Stimulated activated CD4-positive, alpha-beta T cell treated with anti-CD3 and anti-CD28 coated beads, Interleukin-2, amount 100 ng/mL, for 24 hours (primary cell): ENCODE measurements at places on chromosomes 1 and 21.
A peak's percentile ranks its signal among the peaks of the same experiment; 100 is the strongest.

DNA sequence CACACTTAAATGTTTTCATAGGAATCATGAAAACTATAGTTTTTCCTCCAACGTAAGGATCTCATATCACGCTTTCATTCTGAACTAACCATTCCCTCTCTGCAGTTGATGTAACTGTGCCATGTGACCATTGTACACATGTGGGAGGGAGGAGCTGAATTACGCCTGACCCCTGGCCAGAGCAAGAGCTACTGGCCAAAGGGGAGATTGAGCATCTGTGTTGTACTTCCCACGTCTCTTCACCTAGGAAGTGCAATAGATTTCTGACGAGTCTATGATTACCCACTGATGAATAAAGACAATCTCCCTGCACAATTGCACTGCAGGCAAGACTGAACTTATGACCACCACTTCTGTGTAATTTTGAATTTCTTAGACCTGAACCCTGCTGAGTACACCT, 24.0 kb downstream of the PTPRC start:
- DNase-seq, result no peak

DNA sequence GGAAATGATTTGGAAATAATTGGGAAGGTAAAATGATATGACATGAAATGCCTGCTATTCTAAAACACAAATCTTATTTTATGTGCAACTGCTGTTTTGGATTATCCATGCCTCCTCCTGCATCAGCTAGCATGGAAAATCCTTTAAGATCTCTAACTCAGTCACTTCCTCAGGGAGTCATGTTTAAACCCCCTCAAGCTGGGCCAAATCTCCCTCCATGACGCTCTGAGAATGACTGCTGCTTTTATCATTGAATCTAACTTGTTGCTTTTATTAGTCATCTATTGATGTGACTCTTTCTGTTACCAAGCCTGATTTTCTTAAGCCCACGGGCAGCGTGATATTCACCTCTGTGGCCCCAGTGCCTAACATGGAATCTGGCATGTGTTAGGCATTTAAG, 324.8 kb downstream of the DISC1 start:
- no peak for DNase-seq

GRCh38 chr1:204923626-204924012, 53.0 kb downstream of the NFASC start:
- no peak for DNase-seq

- no peak for DNase-seq
Observed at GRCh38 chr1:216057063-216057462, 366.2 kb downstream of the USH2A start.

GRCh38 chr1:16109571-16109970, 36.1 kb upstream of the FAM131C start:
- DNase-seq, result no peak

GRCh38 chr1:228743405-228743804, 8.1 kb downstream of the RHOU start:
- no peak for DNase-seq

DNA sequence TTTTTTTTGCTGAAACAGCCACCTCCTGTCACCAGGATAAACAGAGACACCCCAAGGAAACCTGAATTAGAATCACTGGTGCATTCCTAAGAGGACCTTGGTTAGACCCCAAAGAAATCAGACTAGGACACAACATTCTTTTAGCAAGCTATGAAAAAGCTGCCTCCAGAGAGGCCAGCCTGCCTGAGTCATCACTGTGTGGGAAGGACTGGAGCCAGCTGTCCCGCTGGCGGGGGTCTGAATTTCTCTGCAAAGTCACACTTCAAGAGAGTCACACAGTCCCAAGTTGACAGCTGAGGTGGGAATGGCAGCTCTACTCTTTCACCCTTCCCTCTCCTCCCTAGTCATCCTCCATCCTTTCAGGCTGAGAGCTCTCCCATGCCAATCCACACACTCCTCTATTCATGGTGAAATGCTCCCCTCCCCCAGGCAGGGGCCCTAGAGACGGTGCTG, 405.0 kb upstream of the POU3F1 start:
- DNase-seq, result no peak

DNA sequence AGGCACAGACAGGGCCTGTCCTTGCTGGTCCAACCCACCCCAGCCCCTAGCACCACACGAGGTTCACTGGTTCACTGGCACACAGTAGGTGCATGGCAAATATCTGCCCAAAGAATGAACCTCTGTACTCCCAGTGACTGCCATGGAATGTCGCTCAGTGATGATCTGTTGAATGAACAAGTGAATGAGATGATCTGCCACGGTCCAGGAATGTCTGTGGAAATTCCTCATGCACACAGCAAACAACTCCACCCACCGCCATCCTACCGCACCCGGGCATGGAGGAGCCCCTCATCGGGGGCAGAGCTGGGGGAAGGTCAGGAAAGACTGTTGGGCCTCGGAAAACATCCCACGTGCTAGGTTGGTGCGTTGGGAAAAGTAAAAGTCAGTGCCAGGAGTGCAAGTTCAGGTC, 1.7 kb downstream of the HSPG2 start:
- DNase-seq, result no peak

DNA sequence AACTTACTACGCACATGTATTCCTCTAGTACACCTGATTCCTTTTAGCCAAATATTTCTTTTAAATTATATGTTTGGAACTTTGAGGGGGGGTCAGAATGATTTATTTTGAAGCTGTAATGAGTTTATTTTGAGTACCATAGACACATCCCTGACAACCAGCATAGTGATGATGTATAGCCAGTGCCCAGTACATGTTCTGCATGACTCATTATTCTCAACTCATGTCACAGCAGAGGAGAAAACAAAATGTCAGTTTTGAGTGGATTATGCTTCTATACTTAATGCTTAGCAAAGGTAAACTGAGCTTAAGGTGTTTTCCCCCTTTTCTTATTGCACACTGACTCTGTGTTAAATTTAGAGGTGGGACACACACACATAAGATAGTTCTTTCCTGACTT, 22.4 kb upstream of the LEPR start:
- no peak for DNase-seq

DNA sequence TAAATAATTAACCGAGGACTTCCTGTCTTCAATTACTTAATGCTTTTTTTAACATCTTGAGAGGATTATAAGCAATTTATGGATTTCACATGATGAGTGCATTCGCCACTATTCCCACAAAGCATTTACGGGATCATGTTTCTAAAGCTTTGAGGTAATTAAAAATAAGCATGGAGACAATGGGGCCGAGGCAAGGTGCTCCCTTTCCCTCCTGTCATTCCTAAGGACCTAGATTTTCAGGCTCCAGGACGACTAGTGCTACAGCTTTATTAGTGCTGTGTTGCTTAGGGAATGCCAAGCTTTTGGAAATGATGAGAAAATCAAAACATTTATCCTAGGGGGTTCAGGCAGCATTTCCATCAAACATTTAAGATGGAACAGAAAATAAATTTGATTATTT, 209.2 kb downstream of the KCTD3 start:
- DNase-seq, result no peak

DNA sequence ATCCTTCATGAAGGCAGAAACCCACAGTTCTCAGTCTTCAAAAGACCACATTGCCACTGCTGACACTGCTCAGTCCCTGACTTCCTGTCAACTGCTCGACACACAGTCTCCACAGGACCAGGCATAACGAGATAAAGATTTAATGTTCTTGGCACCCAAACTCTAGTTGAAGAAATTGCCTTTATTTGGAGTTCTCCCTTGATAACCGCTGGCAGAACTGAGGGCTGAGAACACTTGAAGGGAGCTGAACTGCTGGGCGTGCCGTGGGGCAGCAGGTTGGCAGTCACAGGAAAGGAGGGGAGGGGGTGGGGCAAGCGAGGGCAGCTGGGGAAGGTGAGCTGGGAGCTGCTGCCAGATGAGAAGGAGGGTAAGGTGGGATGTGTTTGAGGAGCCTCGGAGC, 15.9 kb downstream of the HENMT1 start:
- peak; percentile 40 for DNase-seq

GRCh38 chr1:205939690-205940330, 3.4 kb downstream of the SLC26A9 start:
- no peak for DNase-seq

GRCh38 chr1:244369256-244370057, 82.3 kb downstream of the ADSS2 start:
- DNase-seq, result no peak

GRCh38 chr1:99180915-99181314, 83.4 kb upstream of the PLPPR4 start:
- DNase-seq, result no peak

DNA sequence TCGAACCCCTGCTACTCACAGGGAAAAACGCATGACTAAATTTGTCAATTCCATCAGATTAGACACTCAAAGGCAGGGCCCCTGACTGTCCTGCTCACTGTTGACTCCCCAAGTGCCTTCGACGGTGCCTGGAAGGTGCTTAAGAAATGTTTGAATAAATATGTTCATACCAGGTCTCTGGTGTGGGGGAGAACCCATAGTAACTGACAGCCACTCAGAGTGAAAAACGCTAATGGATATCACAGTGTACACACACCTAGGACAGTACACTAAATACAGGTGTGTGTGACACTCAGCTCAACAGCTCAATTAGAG, 39.7 kb upstream of the WASF2 start:
- DNase-seq, result no peak

GRCh38 chr1:209601809-209602657, 18.5 kb downstream of the CAMK1G start:
- DNase-seq, result peak; percentile 38

DNA sequence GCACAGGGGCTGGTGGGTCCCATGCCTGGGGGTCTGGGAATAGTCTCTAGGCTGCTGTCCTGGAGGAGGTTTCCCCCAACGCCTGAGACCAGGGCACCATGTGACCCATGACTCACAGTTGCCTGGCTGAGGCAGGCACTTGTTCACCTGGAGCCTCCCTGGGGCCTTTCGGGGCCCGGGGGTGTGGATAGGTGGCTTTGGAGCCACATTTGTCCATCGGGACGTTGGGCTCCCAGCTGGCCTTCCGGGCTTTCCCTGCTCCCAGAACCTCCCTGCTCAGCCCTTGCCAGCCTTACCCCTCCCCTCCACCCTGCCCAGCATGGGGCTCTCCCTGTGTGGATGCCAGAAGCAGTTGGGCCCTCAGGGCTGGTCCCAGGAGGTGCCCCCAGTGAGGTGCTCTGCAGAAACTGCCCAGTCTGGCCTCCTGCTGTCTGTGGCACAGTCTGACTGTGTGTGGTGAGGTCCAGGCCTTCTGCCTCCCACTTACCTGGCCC, 14.2 kb downstream of the COL6A1 start:
- no peak for DNase-seq

DNA sequence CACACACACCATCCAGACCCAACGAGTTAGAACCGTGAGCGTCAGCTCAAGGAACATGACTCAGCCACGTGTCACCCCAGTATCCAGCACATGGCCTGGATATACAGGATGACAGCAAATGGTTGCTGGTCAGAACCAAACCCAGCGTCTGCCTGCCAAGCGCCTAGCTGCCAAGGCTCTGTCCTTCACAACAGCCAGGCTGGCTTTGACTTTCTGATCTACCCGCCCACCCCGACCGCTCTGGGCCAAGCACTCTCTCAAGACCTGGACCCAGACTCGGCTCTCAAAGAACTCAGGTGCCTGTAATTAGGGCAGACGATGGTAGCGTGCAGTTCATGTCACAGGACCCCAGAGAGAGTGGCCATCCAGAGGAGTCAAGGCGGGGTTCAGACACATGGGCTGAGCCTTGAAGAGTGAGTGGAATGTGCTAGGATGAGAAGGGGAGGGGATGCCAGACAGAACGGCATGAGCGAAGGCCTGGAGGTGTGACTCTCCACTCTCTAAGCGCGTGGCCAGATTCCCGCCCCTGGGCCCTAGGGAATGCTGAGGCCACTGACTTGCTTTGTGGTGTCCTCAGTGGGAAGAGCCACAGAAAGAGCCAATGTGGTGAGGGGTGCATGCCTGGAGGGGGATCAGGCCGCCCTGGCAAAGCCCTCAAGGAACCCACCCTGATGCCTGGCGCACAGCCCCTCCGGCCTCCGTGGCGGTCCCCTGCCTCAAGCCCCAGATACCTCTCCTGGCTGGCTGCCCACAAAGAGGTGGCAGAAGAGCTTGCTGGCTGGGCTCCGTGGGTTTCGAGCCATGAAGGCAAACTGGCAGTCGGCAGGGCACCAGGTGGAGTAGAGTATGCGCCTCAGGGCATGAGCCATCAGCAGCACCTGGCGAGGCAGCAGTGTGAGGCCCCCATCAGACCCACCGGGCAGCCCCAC, 7.0 kb downstream of the SH2D5 start:
- DNase-seq, result no peak

DNA sequence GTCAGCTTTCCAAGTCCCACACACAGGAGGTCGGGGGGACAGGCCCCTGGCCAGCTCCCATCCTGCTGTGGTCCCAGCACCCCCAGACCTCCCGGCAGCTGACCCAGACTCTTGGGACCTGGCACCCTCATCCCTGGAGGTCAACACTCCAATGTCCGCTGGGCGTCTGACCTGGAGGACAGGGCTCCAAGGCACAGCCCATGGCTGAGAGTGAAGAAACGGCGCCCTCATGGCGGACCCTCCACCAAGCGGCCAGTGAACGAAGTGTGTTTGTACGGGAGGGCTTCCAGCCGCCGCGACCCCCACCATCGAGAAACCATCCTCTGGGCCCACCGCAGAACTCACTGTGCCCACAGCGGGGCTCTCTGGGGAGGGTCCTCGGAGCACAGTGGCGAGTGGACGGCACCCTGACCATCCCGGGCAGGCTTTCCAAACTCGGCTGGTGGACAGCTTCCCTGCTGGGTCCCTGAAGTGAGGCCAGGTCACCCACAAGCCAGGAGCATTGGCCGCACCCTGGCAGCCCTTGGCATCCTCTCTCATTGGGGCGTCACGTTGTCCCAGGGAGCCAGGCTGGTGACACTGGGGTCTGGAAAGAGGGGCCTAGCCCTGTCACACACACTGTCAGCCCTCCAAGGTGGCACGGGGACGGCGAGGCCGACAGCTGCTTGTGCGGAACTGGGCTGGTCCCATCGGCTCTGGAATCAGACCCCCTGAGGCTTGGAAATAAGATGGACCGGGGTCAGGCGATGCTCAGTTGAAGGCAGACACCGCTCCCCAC, 47.8 kb upstream of the COL6A2 start:
- peak; percentile 13 for DNase-seq

DNA sequence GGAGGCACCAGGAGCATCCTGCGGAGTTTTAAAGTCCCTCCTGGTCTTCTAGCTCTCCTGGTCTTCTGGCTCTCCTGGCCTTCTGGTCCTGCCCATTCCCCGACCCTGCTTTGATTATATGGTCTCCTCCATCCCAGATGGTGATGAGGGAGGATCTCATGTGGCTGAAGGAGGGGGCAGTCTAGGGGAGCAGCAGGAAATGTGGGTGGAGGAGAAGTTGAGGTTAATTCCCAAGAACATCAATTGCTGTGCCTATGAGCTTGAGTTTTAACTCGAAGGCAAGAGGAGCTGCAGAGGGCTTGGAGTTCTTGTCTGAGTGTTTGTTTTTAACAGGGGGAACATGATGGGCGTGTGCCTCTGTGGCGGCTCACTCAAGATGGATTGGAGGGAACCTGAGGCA, 408.8 kb downstream of the MATN1 start:
- no peak for DNase-seq

GRCh38 chr21:42093186-42093585, 22.1 kb downstream of the UMODL1 start:
- no peak for DNase-seq

DNA sequence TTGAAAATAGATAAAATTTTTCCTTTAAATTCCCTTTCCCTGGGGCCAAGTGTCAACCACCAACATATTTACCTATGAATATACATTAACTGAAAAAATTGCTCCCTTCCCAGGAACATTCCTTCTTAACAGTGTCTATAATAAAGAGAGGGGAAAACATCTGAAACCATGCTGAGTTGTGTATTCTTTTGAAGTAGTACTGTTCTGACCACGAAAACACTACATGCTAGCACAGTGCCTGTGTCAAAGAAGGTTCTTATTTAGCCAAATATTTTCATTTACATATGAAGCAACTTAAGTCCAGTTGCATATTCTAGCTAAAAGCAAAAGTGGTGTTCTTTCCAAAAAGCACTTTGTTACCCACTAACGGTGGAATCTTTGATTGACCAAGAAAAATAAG, 311.2 kb downstream of the VAV3 start:
- DNase-seq, result no peak
